Fibroblast of lung (primary cell): ENCODE measurements at places on chromosomes 2 and 18.

- no peaks in the 10 kb centered on the region for H3K36me3 ChIP-seq
- no peaks in the 10 kb centered on the region for H3K4me1 ChIP-seq
- DNase-seq: no peak
- H3K4me3 ChIP-seq: no peak overlapping the region
These were observed 309.1 kb upstream of the MAP2 start for GRCh38 chr2:209114588-209115240.

DNA sequence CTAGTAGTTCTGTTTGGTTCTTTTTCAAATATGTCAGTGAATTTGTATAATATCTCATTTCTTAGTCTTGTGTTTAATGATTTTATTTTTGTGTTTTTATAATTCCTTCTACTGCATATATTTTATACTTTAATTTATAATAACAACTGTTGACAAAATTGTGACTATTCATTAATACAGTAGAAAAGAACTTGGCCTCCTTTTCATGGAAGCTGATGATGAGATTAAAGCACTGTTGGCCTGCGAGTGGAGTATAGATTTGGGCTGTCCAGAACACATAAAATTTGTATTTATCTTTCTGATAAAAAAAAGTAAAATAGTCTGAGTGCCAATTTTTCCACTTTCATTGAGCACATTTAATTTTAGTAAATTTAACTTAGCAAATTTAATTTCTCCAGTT is 12.1 kb downstream of the CFLAR start:
- peaks cover 30% of the 10 kb centered on the region for H3K4me1 ChIP-seq
- H3K27me3 ChIP-seq: no peaks in the 10 kb centered on the region
- H3K27ac ChIP-seq: peak overlapping the region; percentile 70

- DNase-seq: no peak
- H3K27me3 ChIP-seq: no peaks in the 10 kb centered on the region
- H3K4me3 ChIP-seq: no peak overlapping the region
- H3K4me1 ChIP-seq: no peaks in the 10 kb centered on the region
- no peaks in the 10 kb centered on the region for H3K36me3 ChIP-seq
These were observed 13.6 kb upstream of the TEX51 start for GRCh38 chr2:126884861-126885750.

DNA sequence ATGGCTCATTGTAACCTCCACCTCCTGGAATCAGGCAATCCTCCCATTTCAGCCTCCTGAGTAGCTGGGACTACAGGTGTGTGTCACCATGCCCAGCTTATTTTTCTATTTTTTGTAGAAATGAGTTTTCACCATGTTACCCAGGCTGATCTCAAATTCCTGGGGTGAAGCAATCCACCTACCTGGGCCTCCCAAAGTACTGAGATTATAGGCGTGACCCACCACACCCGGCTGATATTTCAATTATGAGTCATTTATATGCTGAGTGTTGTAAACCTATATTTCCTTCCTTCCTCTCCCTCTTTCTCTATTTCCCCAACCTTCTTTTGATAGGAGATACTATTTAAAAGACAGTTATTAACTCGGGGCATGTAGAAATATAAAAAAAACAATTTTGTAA is 469.6 kb upstream of the ID2 start:
- no peaks in the 10 kb centered on the region for H3K4me1 ChIP-seq
- H3K4me3 ChIP-seq: no peak overlapping the region
- no peak for DNase-seq
- no peaks in the 10 kb centered on the region for H3K27me3 ChIP-seq
- no peaks in the 10 kb centered on the region for H3K36me3 ChIP-seq
- no peak overlapping the region for H3K27ac ChIP-seq

DNA sequence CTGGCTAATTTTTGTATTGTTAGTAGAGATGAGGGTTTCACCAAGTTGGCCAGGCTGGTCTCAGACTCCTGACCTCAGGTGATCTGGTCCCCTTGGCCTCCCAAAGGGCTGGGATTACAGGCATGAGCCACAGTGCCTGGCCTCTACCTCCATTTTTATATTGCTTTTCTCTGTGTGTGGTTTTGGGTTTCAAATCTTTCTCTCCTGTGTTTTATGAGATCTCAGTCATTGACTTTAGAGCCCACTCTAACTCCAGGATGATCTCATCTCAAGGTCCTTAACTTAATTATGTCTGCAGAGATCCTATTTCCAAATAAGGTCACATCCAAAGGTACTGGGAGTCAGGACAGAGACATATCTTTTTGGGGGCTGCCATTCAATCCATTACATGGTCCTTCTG is 24.7 kb downstream of the ARL4C start:
- no peaks in the 10 kb centered on the region for H3K4me1 ChIP-seq
- DNase-seq: no peak
- no peaks in the 10 kb centered on the region for H3K36me3 ChIP-seq
- H3K4me3 ChIP-seq: no peak overlapping the region
